NCI-H2081 (cell line): ENCODE measurements at places on chromosomes 3 and 15.

- no peak for DNase-seq
These were observed 6.4 kb downstream of the KPNA1 start for GRCh38 chr3:122508135-122508914.

- DNase-seq = no peak
These were observed 15.2 kb upstream of the RARRES1 start for GRCh38 chr3:158747417-158747816.

- DNase-seq = no peak
These were observed 5.5 kb downstream of the SFMBT1 start for GRCh38 chr3:53040351-53040820.

GRCh38 chr3:169403855-169404519 lies 259.5 kb downstream of the MECOM start:
- no peak for DNase-seq

DNA sequence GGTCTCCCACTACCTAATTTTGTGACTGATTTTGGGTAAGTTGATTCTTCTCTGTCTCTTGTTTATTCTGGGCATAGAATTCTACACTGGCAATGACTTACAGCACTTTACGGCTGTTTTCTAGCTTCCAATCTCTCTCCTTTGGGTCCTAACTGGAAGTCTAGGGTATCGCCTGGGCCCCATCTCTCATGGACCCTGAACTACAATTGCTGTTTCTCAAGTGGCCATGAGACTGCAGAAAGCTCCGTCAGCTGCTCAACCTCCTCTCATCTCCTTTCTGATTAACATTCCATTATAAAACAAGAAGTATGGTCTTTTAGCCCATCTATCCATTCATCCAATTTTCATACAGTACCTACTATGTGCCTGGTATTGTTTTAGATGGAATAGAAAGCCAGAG lies 4.4 kb upstream of the PXYLP1 start:
- no peak for DNase-seq

GRCh38 chr3:129603561-129603942 lies 2.9 kb downstream of the PLXND1 start:
- no peak for DNase-seq

- no peak for DNase-seq
These were observed 218.8 kb downstream of the TBL1XR1 start for GRCh38 chr3:176978441-176978840.

GRCh38 chr15:70400766-70401541 lies 303.2 kb upstream of the TLE3 start:
- DNase-seq = no peak
